NCI-H82 (cell line): ENCODE measurements at places on chromosomes 16 and 17.
A peak's percentile ranks its signal among the peaks of the same experiment; 100 is the strongest.

DNA sequence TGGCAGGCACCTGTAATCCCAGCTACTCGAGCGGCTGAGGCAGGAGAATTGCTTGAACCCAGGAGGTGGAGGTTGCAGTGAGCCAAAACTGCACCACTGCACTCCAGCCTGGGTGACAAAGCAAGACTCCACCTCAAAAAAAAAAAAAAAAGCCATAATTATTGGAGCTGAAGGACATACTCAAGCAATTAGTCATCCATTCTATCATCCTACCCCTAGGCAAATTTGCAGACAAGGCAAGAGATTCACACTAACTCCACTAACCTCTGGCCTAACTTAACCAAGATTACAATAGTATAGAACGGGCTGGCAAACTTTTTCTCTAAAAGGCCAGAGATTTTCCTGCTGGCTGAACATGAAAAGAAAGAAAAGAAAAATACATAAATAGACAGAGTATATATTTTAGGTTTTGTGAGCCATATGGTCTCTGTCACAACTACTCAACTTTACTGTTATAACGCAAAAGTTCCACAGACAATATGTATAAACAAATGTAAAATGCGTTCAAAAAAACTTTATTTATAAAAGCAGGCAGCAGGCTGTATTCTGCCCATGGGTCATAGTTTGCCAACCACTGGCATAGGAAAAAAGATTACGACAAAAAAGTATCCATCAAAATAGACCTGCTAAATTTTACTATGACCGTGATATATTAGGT is 29.7 kb downstream of the BRIP1 start:
- no peak for DNase-seq

- peak; percentile 36 for DNase-seq
Observed at GRCh38 chr16:2296661-2297505, 29.0 kb upstream of the RNPS1 start.

DNA sequence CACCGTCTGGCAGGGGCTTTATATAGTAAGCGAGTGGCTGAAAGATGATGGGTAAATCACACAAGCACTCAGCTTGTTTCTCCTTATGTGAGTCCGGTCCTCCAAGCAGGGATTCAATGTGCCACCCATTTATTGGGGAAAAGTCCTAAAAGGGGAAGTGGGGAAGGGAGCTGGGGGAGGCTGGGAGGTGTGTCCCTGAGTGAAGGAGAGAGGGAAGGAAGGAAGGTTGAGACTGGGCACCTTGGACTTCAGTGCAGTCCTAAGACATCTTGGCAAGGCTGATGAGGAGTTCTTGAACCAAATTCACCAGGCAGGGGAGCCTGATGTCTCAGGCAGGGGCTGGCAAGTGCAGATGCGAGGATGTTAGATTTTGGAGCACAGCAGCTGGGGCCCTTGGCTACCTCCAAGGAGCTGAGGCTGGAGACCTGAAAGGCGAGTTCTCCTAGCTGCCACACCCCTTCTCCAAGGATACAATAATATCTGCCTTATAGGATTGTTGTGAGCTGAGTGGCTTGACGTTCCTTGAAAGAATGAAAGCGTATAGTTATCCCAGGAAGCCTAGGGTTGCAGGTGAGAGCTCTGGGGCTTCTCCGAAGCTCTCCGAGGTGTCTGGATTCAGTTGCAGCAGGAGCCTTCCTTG is 23.0 kb upstream of the CYLD start:
- peak; percentile 25 for DNase-seq

GRCh38 chr17:42720996-42721583 is 23.8 kb downstream of the EZH1 start:
- DNase-seq = peak; percentile 86

- peak; percentile 31 for DNase-seq
Observed at GRCh38 chr17:5511401-5512225, 25.2 kb downstream of the MIS12 start.

DNA sequence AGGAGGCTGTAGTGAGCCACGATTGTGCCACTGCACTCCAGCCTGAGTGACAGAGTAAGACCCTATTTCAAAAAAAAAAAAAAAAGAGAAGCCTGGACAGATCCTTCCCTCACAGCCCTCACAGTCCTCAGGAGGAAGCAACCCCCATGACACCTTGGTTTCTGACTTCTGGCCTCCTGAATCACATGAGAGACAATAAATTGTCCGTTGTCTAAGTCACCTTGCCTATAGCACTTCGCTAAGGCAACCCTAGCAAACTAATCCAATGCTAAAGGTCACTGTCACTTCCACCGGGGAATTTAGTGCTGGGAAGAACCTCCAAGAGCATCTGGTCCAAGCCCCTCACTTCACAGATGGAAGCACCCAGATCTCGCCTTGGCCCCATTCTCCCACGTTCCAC is 18.9 kb upstream of the SLC39A11 start:
- peak; percentile 48 for DNase-seq

DNA sequence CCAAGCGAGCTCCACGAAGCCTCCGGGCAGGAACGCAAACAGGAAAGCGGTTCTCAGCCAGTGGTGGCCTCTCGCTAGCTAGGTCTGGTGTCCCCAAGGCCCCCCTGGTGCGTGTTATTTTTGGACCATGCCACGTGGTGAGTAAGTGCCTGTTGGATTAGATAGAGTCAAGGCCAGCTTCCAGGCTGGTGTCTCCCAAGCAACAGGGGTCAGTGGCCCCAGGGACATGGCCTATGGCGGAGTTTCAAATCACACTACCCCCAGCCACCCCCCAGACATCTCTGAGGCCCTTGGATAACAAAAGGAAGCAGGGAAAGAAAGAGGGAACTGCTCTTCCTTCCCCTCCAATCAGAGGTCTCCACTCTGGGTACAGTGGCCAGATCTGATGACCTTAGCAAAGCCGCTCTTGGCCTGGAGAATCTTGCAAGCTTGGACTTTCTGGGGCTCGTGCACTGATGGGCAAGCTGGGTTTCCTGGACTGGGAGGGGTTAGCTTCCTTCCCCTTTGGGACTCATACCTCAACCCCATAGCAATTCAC is 58.2 kb downstream of the MAF start:
- no peak for DNase-seq

GRCh38 chr16:19446300-19446846 is 28.7 kb downstream of the TMC5 start:
- no peak for DNase-seq

- no peak for DNase-seq
Observed at GRCh38 chr16:31127182-31127581, 8.3 kb downstream of the PRSS8 start.

DNA sequence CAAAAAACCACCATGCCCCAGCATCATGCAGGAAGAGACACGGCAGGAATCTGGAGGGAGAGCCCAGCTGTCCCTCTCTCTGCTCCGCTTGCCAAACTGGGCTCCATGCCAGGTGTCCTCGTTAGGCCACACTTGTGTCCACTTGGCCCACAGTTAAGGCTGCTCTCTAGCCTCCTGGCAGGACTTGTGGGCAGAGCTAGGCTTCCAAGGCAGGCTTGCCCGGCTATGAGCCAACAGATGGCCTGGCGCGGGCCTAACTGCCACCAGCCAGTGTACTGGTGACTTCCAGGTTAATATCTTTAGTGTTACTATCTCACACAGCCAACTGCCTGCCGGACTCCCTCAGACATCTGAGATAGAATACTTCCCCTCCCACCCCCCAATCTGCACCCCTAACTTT is 10.6 kb downstream of the ATP6V0D1 start:
- no peak for DNase-seq

DNA sequence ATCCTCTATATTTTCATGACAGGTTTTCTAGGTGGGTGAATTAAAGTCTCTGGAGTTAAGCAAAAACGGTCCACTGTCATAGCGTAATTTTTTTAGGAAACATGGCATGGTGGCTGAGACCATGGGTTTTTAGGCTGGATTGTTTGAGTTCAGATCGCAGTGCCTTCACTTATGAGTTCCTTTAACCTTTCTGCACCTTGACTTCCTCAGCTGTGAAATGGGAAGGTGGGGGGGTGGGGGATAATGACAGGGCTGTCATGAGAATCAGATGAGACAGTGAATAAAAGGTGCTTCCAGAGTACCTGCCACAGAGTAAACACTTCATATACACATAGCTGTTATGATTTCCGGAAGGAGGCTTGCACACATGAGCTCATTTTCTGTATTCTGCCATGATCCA is 11.8 kb downstream of the PRCD start:
- no peak for DNase-seq

DNA sequence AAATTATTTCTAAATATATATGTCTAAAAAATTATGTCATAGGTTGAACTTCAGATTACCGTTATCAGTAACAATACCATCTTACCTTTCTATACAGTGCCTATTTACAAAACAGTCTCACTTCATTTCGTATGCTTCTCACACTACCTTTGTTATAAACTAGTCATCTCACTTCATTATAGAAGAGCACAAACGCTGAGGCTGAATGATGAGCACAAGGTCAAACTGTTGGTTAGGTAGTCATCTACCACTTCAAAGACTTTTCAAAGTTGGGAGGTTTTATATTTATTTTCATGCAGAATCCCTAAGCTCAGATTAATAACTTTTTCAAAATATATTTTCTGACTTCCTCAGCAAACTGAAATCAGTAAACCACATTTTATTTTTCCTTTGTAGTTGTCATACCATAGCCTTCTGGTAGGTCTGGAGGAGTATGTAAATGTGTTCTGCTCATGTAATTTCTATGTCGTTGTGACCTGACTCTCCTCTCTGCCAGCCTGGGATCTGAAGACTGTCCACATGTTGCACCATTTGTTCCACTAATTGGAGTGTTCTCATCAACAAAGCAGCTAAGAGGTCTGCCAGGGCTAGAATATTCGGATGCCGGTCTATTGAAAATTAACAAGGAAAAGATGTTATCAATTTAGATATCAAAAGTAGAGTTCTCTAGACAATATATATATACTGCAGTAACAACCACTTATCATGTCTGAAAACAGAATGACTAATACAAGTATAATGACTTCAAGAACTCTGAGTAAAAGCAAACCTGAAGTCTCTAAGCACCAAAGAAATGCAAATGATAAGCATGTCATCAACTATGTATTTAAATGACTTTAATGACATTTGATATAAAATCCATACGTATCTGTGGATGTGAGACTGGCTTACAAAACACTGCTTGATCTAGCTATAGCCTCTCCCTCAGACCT is 73.9 kb downstream of the CEP95 start:
- DNase-seq = no peak

- no peak for DNase-seq
Observed at GRCh38 chr17:41559548-41559947, 12.3 kb downstream of the KRT9 start.

- peak; percentile 17 for DNase-seq
Observed at GRCh38 chr17:56528696-56529095, 64.8 kb upstream of the NOG start.

DNA sequence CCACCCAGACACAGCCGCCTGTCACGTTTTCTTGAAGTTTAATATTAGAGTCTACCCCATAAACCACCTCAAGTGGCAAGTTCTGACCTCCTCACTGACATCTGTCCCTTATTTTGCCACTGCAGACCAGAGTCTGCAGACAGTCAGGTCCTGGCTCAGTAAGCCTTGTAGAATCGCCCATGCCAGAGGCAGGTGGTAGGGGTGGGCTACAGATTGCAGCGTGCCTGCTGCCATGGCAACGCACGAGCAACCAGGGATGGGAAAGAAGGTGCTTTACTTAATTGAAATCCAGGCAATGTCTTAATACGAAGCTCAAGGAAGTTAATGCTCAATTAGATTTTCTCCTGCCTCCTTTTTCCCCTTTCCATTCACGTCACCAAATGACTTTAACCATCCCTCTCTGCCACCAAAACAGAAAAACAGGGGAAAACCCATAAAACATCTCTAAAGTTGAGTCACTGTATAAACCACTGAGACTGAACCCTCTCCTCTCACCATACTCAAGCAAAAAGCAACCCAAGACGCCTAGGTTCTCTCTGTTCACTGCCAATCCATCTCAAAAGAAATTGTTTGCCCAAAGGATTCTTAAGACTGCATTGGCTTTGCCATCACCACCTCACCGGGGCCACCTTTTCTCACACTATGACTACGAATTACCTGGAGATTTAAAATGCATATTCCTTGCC is 228.8 kb downstream of the SLC39A11 start:
- DNase-seq = peak; percentile 92

GRCh38 chr17:5128905-5129535 is 13.2 kb downstream of the USP6 start:
- DNase-seq = no peak

DNA sequence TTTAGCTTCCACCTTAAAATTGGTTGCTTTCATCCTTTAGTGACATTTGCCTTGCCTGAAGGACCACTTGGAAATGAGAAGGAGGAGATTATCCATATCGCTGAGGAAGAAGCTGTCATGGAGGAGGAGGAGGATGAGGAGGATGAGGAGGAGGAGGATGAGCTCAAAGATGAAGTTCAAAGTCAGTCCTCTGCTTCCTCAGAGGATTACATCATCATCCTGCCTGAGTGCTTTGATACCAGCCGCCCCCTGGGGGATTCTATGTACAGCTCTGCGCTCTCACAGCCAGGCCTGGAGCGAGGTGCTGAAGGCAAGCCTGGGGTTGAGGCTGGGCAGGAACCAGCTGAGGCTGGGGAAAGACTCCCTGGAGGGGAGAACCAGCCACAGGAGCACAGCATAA is 11.5 kb upstream of the TMEM106A start:
- peak; percentile 47 for DNase-seq

GRCh38 chr17:70655176-70655958 is 486.0 kb downstream of the KCNJ2 start:
- no peak for DNase-seq

- DNase-seq = peak; percentile 75
Observed at GRCh38 chr17:9402590-9403199, 172.9 kb downstream of the STX8 start.

DNA sequence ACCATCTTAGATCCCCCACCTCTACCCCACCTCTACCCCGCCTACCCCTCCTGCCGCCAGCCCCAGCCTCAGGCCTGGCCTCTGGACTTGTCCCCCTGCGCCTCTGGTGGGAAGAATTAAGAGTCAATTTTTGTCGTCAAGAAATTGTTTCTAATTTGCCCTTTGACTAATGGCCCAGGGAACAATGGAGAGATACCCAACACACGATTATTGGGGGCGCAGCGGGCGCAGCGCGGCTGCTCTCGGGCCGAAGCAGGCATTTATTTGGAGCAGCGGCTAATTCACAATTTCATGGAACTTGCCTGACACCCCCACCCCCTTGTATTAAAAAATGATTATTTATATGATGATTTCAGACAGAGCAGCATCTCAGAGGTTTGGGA is 4.4 kb upstream of the BAHCC1 start:
- DNase-seq = no peak

DNA sequence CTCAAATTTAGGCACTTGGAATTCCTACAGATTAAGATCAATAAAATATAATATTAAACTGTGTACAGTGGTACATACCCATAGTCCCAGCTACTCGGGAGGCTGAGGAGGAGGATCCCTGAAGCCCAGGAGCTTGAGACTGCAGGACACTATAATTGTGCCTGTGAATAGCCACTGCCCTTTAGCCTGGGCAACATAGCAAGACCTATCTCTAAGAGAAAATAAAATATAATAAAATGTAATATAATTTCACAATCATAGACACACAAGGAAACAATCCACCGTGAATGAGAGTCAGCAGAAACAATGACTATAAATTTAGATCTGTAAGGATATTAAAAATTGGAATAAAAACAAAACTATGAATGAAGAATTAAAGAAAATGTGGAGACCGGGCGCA is 10.0 kb upstream of the TNK1 start:
- DNase-seq = no peak

GRCh38 chr17:50128441-50129352 is 1.3 kb downstream of the SAMD14 start:
- DNase-seq = peak; percentile 86
